ENCODE measurements at places on chromosomes 6 and 20. TPM values are rescaled to one million over a fixed set of nuclear protein-coding genes. Genes with fewer than 3 reads are reported as not detected.

- H3K36me3 ChIP-seq, result no peaks in the 10 kb centered on the region
- H3K4me3 ChIP-seq, result no peak overlapping the region
- H3K4me1 ChIP-seq, result no peaks in the 10 kb centered on the region
- no peaks in the 10 kb centered on the region for H3K27me3 ChIP-seq
- no peak for DNase-seq
Measured at GRCh38 chr6:5961836-5962235, 44.9 kb downstream of the NRN1 start.

Gene TBXT
- total RNA-seq, result not detected

DNA sequence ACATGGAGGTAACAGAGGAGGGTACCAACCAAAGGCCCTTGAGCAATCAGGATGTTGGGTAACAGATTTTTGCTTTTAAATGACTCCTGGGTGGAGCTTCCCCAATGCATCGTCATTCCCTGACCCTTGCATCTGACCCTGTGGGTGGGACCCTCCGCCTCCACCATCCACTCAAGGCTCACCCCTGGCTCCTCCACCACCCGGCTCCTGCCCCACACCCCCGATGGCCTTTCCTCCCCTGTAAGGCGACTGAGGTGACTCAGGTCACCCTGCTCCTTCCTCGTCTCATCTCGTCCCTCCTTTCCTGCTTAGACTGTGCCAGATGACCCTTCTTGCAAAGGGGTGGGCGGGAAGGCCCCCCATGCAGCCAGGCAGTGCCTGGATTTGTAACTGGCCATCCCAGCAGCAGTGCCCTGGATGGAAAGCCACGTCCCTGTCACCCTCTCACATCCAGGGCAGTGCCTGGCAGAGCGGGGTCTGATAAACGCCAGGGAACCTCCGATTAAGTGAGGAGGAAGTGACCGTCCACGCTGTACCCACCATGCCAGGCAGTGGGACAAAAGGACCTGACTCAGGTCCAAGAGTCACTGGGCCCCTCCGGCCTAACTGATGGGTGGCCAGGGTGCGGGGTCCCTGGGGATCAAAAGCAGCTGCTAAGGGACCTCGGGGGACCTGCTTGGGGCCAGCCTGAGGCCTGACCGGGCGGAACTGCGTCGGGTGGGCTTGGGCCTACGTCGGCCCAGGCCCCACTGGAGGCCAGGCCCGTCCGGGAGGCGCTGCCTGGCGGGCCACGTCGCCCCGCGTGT is 624 bp upstream of the NPEPL1 start:
- peaks cover 14% of the 10 kb centered on the region for H3K4me1 ChIP-seq
- no peak overlapping the region for H3K4me3 ChIP-seq
- H3K36me3 ChIP-seq, result no peaks in the 10 kb centered on the region
- H3K27ac ChIP-seq, result peak overlapping the region; percentile 79

Gene SLC4A11
- total RNA-seq, result 15.5 TPM

DNA sequence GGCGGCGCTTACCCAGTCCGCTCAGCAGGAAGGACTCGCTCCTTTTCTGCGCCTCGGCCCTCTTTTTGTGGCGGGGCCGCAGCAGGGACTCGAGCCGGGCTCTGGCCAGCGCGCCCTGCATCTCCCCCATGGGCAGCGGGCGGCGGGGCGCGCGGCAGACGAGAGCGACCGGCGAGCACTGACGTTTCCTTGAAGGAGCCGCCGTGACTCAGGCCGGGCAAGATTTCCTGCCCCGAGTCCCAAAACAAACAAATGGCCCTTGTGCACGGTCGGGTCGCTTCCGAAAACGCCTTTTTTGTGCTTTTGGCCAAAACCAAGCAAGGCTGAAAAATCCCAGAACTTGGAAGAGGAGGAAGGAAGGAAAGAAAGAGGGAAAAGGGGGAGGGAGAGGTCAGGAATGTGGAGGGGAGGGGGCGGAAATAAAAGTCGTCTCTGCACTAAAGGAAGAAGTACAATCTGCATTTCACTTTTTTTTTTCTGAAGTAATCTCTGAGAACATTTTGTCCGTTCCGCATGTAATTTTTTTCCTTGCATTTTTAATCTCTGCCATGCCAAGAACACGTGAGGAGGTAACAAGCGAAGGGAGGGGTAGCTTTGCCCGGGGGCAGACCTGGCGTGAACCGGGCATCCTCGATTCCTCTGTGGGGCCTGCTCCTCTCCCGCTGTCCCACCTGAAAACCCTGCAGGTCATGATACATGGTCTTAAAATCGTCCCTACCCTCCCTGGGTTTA is 123.3 kb upstream of the SLC2A12 start:
- H3K4me3 ChIP-seq, result peak overlapping the region; percentile 85
- H3K4me1 ChIP-seq, result peaks cover 50% of the 10 kb centered on the region
- H3K27ac ChIP-seq, result peak overlapping the region; percentile 98
- DNase-seq, result peak; percentile 90

Gene PHACTR1
- total RNA-seq, result 23.2 TPM

Gene GLP1R
- total RNA-seq, result not detected

GRCh38 chr6:144234399-144234798 is 50.7 kb upstream of the UTRN start:
- no peaks in the 10 kb centered on the region for H3K27me3 ChIP-seq
- no peak for DNase-seq
- no peaks in the 10 kb centered on the region for H3K4me1 ChIP-seq
- H3K27ac ChIP-seq, result no peak overlapping the region
- H3K36me3 ChIP-seq, result no peaks in the 10 kb centered on the region

GRCh38 chr6:14622085-14622484 is 504.5 kb downstream of the CD83 start:
- no peak overlapping the region for H3K4me3 ChIP-seq
- no peaks in the 10 kb centered on the region for H3K27me3 ChIP-seq
- no peak for DNase-seq
- no peak overlapping the region for H3K27ac ChIP-seq
- no peaks in the 10 kb centered on the region for H3K36me3 ChIP-seq

GRCh38 chr6:99662616-99663015 is 56.0 kb downstream of the PRDM13 start:
- H3K4me1 ChIP-seq, result no peaks in the 10 kb centered on the region
- H3K36me3 ChIP-seq, result no peaks in the 10 kb centered on the region
- DNase-seq, result no peak
- no peaks in the 10 kb centered on the region for H3K27me3 ChIP-seq
- no peak overlapping the region for H3K4me3 ChIP-seq
- no peak overlapping the region for H3K27ac ChIP-seq

- no peak overlapping the region for H3K4me3 ChIP-seq
- no peaks in the 10 kb centered on the region for H3K4me1 ChIP-seq
- H3K36me3 ChIP-seq, result no peaks in the 10 kb centered on the region
- H3K27me3 ChIP-seq, result no peaks in the 10 kb centered on the region
- no peak overlapping the region for H3K27ac ChIP-seq
Measured at GRCh38 chr20:24360531-24360930, 108.9 kb upstream of the SYNDIG1 start.

DNA sequence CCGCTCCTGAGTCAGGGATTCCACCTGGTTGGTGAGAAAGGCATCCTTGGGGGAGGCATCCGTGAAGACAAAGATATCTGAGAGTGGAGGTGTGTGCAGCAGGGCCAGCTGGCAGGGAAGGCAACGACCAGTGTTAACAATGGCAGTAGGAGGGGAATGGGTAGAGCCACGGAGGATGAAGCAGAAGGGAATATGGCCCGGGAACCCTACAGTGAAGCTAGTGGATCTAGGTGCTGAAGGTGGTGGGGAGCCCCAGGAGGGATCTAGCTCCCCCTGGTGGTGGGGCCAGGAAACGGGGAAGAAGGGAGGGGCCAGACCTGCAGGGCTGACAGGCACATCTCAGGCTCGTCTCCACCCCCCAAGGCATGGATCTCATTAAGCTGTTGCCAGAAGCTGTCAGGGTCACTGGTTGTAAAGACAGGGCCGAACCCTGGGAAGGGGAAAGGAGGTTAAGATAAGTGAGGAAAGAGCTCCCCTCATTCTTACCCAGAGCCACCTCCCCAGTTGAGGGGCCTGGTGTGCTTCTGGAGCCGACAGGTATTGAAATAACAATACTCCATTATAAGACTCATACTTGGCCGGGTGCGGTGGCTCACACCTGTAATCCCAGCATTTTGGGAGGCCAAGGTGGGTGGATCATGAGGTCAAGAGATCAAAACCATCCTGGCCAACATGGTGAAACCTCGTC is 7.3 kb downstream of the VWA7 start:
- H3K27me3 ChIP-seq, result no peaks in the 10 kb centered on the region
- H3K27ac ChIP-seq, result no peak overlapping the region
- H3K36me3 ChIP-seq, result no peaks in the 10 kb centered on the region

Gene SLC44A4
- total RNA-seq, result 0.12 TPM

- peaks cover 48% of the 10 kb centered on the region for H3K4me1 ChIP-seq
- no peaks in the 10 kb centered on the region for H3K36me3 ChIP-seq
- H3K27me3 ChIP-seq, result no peaks in the 10 kb centered on the region
- peak overlapping the region; percentile 47 for H3K27ac ChIP-seq
Measured at GRCh38 chr20:36856691-36857635, 19.0 kb upstream of the TLDC2 start.

DNA sequence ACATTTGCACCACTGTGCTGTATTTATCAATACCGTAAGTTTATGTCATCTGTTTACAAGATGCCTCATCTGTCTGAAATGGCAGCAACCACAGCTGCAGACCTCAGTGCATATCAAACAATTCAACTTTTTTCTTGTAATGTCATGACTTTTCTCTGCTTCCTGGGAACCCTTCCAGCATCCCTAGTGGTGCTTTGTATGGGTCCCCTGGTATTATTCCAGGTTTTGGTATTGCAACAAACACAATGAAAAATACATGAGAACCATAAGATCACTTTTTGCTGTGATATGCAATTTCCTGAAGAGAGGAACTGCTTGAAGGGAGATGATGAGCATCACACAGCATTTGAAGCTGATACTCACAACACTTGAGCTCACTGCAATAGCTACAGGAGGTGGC is 12.0 kb upstream of the TXNDC5 start:
- no peak overlapping the region for H3K27ac ChIP-seq
- no peaks in the 10 kb centered on the region for H3K27me3 ChIP-seq
- H3K36me3 ChIP-seq, result no peaks in the 10 kb centered on the region
- DNase-seq, result no peak

- H3K4me3 ChIP-seq, result no peak overlapping the region
- H3K27me3 ChIP-seq, result no peaks in the 10 kb centered on the region
- DNase-seq, result no peak
- H3K27ac ChIP-seq, result no peak overlapping the region
- H3K4me1 ChIP-seq, result no peaks in the 10 kb centered on the region
- H3K36me3 ChIP-seq, result no peaks in the 10 kb centered on the region
Measured at GRCh38 chr20:33602826-33603590, 59.1 kb upstream of the C20orf144 start.

DNA sequence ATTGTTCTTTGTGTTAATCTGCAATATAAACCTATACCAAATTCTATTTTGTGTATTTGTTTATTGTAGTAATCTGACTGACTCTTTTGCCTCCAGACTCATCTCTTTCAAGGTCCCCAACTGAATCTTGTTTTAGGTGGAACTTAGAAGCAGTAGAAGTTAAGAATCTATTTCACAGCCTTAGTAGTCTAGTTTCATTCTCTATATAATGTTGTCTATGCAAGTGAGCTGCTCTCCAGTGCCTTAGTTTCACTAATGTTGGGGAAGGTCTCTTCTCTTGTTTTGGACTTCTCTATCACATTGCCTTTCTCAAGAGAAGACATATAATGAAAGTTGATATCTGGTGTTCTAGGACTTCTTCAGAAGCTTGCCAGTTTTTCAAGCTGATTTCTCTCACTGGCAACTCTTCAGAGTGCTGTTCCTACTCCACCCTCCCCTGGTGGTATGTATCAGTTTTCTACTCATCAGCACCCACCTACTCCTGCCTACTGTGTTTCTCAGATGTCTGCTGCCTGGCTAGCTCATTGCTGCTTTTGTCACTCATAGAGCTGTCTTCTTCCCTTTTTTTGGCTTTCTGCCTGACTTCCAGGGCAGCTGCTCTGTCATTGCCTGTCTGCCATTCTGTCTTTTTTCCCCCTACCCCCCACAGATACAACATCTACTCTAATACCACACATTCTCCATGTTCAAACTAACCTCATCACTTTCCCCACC is 82.1 kb downstream of the PTPRA start:
- no peaks in the 10 kb centered on the region for H3K27me3 ChIP-seq

GRCh38 chr6:14550410-14550809 is 432.8 kb downstream of the CD83 start:
- no peak overlapping the region for H3K4me3 ChIP-seq
- H3K27me3 ChIP-seq, result no peaks in the 10 kb centered on the region
- no peak for DNase-seq
- H3K27ac ChIP-seq, result no peak overlapping the region
- H3K36me3 ChIP-seq, result no peaks in the 10 kb centered on the region

DNA sequence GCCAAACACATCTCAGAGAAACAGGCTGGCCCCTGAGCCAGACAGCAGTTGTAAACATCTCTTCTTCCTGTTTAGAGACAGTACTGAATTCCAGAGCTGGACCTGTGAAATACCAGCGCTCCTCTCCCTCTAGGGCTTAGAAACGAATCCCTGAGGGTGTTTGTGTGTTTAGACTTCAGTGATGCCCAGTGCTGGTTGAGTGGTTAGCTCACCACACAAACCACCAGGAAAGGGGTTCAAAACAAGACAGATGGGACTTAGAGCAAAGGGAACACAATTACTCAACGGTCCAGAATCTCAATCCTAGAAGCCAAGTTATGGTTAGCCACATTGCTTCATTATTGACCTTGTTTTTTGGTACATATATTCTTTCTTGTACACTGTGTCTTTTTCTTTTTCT is 108.7 kb upstream of the TMEM170B start:
- H3K36me3 ChIP-seq, result no peaks in the 10 kb centered on the region
- no peaks in the 10 kb centered on the region for H3K27me3 ChIP-seq
- peak overlapping the region; percentile 79 for H3K27ac ChIP-seq
- peaks cover 70% of the 10 kb centered on the region for H3K4me1 ChIP-seq

DNA sequence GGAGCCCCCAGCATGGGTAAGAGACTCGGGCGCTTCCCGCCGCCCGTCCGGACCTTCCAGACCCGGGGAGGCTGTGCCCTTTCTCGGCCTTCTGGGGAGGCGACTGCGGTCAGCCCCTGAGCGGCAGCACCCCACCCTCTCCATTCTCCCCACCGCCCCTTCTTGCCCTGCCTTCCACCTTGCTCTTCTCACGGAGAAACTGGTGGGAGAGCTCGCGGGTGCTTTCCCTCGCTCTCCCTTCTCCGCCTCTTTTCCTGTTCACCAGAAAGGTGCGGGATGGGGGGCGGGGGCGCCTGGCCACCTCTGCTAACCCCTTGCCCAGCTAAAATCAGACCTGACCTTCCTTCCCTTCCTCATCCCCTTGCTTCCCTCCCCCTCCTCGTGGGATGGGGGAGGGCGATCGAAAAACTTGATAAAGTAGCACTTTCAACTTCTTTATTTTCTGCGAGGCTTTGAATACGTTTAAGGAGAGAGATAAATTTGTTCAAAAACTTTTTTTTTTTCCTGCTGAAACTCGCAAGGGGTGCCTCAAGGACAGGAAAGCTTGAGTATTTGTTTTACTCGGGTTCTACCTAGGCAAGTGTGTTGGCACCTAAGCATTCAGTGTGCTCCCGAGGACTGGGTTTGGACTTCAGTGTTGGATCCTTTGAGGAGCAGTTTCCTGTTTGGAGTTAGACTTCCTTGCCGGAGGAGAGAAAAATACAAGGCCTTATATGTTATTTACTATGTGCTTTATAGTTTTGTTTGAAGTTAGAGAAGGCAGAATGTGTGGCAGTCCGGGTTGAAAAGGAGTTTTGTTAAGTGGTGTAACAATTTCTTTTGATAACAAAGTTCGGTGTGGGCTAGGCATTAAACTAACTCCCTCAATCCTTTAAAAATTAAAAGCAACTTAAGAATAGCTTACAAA is 897 bp downstream of the CD2AP start:
- H3K27ac ChIP-seq, result peak overlapping the region; percentile 71
- H3K4me3 ChIP-seq, result peak overlapping the region; percentile 62
- no peaks in the 10 kb centered on the region for H3K27me3 ChIP-seq
- no peaks in the 10 kb centered on the region for H3K36me3 ChIP-seq

- H3K27ac ChIP-seq, result no peak overlapping the region
- no peak overlapping the region for H3K4me3 ChIP-seq
- no peaks in the 10 kb centered on the region for H3K27me3 ChIP-seq
- peaks cover 12% of the 10 kb centered on the region for H3K4me1 ChIP-seq
- DNase-seq, result no peak
Measured at GRCh38 chr6:157267109-157267611, 56.2 kb downstream of the TMEM242 start.
